ENCODE measurements at places on chromosomes 7 and 10.

DNA sequence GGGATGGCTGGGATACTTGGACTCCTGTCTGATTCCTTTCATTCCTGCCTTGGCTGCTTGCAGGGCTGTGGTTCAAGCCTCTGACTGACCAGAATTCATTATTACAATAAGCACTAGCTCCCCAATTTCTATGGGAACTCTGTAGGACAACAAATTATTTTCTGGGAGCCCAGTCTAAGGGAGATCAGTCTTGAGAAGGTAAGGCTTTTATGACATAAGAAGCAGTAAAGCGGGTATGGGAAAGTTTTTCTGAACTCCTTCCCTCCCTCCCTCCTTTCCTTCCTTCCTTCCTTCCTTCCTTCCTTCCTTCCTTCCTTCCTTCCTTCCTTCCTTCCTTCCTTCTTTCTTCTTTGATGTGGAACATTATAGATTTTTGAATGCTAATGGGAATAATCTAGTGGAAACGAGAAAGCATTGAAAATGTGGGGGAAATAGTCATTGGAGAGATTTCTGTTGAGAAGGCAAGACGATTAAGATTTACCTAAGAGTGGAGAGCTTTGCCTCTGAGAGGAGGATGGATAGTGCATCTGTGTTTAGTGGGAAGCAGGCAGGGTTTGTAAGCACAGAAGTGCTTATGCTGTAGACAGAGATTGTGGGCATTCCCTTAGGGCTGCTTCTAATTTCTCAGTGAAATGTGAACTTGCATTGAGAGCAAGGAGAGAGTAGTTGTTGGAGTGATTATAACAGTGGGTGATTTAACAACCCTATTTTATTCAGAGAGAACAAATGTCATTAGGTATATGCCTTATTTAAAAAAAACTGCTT is 201.5 kb downstream of the DNAJB9 start:
- DNase-seq = no peak

GRCh38 chr10:92656266-92656961 is 33.3 kb upstream of the HHEX start:
- DNase-seq = no peak

GRCh38 chr7:147106746-147107145 is 990.1 kb downstream of the CNTNAP2 start:
- DNase-seq = no peak

DNA sequence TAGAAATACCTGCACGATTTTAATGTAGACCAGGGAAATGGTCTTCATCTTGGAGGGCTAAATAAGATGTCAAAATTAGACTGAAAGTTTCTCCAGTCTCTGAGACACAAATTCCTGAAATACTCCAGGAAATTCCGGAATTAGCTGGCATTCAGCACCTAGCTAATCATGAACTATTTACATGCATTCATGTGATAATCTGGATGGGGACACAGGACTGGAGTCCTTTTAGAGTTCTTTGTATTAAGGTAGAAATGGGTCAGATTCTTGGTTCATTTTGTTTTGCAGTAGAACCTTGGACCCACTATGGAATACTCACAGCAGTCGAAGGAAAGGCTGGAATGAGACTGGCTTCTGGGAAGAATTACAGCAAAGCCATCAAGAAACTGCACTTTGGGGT is 65.3 kb upstream of the MDFIC start:
- no peak for DNase-seq

- DNase-seq = peak; percentile 9
Measured at GRCh38 chr10:28367929-28368484, 65.1 kb upstream of the MPP7 start.

DNA sequence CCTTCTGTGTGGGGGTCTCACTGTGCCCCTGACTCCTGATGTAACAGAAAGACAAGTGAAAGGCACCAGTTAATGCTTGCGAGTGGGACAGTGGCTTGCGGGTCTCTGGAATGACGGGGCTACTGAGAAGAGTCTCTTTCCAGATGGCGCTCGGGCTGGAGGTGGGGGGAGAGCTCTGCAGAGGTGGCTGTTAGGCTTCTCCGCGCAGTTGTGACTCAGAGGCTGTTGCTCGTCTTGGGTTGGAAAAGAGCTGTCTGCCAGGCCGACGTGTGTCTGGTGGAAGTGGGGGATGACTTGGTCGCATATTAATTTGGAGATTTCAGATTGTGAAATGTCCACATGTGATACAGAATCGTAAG is 27.9 kb upstream of the SH2B2 start:
- DNase-seq = no peak

DNA sequence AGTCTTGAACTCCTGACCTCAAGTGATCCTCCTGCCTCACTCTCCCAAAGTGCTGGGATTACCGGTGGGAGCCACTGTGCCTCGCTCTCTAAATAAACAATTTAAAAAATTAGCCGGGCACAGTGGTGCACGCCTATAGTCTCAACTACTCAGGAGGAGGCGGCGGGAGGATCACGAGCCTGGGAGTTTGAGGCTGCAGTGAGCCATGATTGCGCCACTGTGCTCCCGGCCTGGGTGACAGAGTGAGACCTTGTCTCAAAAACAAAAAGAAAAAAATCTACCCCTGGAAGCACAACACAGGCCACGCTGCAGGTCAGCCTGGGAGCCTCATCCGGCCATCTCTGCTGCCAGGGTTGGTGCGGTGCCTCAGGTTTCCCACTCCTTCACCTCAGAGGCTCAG is 3.8 kb upstream of the EIF3B start:
- DNase-seq = no peak

DNA sequence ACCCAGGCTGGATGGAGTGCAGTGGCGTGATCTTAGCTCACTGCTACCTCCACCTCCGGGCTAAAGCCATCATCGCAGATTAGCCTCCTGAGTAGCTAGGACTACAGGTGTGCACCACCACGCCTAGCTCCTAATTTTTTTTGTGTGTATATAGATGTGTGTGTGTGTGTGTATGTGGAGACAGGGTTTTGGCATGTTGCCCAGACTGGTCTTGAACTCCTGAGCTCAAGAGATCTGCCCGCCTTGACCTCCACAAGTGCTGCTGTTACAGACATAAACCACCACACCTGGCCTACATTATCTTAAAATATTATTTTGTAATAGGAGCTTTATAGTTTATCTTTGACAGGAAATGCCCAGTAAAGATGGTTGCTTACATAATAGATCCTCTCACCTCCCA is 25.0 kb downstream of the FOXP2 start:
- DNase-seq = no peak

DNA sequence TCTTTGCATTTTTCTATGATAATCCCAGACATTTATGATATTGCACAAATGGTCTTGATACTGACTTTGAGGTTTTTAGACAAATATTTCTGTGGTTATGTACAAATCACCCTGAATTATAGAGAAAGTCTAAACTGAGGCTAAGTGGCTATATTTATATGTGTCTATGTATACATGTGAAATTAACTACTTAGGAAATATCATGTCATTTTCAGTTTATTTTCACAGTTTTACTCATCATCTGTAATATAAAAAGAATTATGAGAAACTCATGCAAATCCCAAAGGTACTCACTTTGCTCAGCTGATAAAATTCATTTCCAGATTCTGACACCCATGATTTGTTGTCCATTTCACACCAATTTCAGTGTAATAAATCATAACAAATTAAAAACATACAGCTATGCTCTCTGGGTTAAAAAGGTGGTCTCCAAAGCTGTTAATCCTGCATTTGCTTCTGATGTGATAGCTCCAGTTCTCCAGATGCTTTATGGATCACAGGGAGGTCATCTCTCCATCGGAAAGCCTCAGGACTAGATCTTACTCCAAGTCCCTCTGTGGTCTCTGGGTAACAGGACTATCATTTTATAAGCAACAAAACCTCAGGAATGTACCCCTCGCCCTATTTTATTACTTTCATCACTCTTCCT is 673.9 kb downstream of the PARD3 start:
- DNase-seq = no peak

DNA sequence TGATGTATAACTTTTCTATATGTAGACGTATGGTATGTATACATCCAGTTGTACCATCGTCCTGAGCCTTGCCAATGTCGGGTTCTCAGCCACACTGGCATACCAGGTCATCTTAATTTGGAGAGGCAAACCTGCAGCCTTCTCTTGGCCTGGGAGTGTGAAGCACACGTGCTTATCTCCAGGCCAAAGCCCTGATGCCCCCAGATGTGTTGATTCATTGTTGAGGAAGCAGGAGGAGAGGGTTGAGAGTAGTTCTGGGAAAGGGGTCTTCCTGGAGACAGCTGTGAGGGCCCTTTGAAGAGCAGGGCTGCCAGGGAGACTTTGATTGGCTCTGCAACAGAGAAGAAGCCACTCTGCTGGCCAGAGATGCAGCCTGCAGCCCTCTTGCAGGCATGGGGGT is 155.6 kb downstream of the ARHGAP21 start:
- DNase-seq = no peak
